Activated CD4-positive, CD25-positive, alpha-beta regulatory T cell treated with anti-CD3 and anti-CD28 coated beads, Interleukin-2, amount 50 U/mL, for 24 hours (primary cell): ENCODE measurements at places on chromosomes 11 and 22.

- ATAC-seq, result no peak
Measured at GRCh38 chr11:128451652-128452470, 135.5 kb downstream of the ETS1 start.

- ATAC-seq, result no peak
Measured at GRCh38 chr22:31627223-31627731, 34.7 kb downstream of the PISD start.

DNA sequence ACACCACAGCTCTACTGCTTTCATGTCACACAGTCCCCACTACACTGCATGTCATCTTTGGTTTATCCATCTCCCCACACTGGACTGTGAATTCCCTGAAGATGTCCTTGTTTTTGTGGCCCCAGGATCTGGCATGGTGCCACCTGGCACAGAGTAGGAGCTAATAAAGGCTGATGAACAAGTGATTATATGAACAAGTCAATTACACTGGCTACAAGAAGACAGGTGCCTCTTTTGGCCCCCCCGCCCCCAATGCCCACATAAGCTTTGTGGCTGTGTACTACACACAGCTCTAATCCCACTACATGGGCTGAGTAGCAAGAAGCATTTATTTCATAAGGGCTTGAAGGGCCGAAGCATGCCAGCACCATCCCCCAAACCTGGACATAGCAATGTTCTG is 24.7 kb downstream of the PLEKHA7 start:
- ATAC-seq, result no peak

- ATAC-seq, result no peak
Measured at GRCh38 chr11:67098799-67099429, 20.1 kb upstream of the KDM2A start.

- peak; percentile 76 for ATAC-seq
Measured at GRCh38 chr11:118820412-118821357, 29.7 kb upstream of the DDX6 start.

- peak; percentile 25 for ATAC-seq
Measured at GRCh38 chr11:63951779-63952536, 13.2 kb downstream of the NAA40 start.

- no peak for ATAC-seq
Measured at GRCh38 chr22:50529416-50529896, 356 bp downstream of the TYMP start.

- no peak for ATAC-seq
Measured at GRCh38 chr11:11973361-11973800, 35.0 kb downstream of the DKK3 start.

- peak; percentile 76 for ATAC-seq
Measured at GRCh38 chr22:44620129-44620840, 81.7 kb upstream of the PRR5 start.

GRCh38 chr11:70078095-70078780 is at the start of gene ANO1:
Gene ANO1, plus strand, starts transcription at chr11:70078317. Its CDS starts 290 bp downstream, at chr11:70078607.
- no peak for ATAC-seq

DNA sequence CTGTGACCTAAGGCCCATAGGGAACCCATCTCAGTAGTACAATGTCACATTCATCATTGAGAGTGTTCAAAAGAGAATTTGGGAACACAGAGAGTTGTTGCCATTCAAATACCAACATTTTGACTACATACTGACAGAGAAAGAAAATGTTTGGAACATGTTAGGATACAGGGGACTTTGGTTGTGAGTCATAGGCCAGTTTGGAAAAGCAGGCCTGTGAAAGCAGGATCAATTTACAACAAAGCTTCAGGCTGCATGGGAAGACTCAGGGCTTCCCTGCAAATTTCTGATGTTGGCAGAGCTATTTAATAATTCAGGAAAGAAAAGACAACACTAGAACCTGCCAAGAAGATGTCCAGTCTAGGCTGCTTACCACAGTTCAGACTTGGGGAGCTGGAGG is 374 bp downstream of the NLRP10 start:
- no peak for ATAC-seq

- ATAC-seq, result peak; percentile 50
Measured at GRCh38 chr22:24284747-24285203, 14.1 kb downstream of the SPECC1L start.

- peak; percentile 99 for ATAC-seq
Measured at GRCh38 chr11:14414470-14415461, 55.8 kb upstream of the RRAS2 start.

DNA sequence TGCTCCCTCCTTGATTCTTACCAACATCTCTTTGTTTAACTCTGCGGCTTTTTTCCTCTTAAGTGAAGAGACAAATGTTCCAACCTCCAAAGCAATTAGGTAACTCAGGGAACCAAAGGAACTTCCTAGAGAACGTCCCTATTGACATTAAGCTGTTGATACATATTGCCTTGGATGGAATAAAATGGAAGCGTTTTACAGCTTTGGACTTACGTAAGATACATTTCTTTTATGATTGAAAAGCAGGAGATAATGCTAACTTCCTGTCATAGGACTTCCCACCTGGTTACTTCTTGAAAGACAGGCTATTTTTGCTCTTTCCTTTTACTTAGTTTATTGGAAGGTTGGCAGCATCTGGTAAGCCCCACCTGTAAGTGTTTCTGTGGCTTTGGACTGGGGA is 245.7 kb upstream of the CTSC start:
- no peak for ATAC-seq

DNA sequence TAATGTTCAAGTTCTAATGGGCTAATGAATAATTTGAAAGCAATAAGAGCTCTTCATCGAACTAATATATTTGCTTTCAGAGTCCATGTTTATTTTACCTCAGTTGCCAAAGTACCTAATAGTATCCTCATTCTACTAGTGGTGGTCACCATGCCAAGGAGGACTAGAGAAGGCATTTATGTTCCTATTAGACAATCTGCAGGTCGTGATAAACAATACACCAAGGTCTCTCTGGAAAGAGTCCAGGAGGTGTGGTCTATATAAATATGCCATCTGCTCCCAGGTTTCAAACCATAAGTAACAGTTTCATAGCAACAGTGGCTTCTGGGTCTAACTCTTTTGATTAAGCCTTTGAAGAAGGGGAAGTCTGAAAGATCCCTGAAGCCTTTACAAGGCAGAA is 42.9 kb downstream of the ARFGAP3 start:
- ATAC-seq, result no peak

DNA sequence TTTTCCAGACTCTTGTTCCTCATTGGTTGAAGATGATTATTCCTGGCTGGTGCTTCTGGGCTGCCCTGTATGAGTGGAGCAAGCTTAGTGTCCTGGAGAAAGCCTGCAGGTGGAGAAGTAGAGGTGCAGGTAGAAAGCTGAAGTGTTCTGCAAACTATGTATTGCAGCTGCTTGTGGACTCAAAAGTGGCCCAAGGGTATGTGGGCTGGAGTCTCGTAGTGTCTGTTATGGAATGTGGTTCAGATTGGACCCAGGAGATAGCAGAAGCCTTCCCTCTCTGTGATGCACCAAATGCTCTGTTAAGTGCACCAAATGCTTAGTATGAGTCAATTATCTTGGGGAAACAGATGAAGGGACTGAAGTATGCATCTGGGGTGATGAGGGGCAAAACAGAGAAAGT is 122.8 kb upstream of the CCDC90B start:
- no peak for ATAC-seq

GRCh38 chr11:15011776-15012345 is 39.7 kb upstream of the CALCA start:
- no peak for ATAC-seq

GRCh38 chr11:23859087-23859486 is 637.8 kb upstream of the LUZP2 start:
- ATAC-seq, result no peak

- no peak for ATAC-seq
Measured at GRCh38 chr11:105152560-105152959, 13.0 kb upstream of the CARD18 start.

DNA sequence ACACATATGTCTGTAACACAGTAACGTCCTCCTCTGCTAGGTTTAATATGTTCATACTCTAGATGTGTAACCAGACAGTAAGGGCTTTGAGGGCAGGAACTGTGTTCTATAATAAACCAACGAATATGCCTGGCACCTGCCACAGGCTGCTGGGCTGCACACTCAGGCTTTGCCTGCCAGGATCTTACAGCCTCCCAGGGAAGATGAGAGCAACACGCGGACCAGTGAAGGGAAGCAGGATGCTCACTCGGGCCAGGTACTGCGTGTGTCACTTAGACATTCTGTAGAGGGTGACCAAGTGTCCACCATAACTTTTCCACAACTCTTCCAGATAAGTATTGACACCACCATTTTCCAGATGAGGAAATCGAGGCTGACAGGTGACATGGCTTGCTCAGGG is 21.7 kb upstream of the BAIAP2L2 start:
- no peak for ATAC-seq

GRCh38 chr11:21810650-21811049 is 382.2 kb upstream of the ANO5 start:
- no peak for ATAC-seq

GRCh38 chr22:46969961-46970360 is 207.5 kb downstream of the TBC1D22A start:
- ATAC-seq, result peak; percentile 41

GRCh38 chr22:31838917-31839316 is 85.1 kb downstream of the DEPDC5 start:
- no peak for ATAC-seq

- ATAC-seq, result no peak
Measured at GRCh38 chr11:133180201-133180600, 352.1 kb downstream of the OPCML start.

DNA sequence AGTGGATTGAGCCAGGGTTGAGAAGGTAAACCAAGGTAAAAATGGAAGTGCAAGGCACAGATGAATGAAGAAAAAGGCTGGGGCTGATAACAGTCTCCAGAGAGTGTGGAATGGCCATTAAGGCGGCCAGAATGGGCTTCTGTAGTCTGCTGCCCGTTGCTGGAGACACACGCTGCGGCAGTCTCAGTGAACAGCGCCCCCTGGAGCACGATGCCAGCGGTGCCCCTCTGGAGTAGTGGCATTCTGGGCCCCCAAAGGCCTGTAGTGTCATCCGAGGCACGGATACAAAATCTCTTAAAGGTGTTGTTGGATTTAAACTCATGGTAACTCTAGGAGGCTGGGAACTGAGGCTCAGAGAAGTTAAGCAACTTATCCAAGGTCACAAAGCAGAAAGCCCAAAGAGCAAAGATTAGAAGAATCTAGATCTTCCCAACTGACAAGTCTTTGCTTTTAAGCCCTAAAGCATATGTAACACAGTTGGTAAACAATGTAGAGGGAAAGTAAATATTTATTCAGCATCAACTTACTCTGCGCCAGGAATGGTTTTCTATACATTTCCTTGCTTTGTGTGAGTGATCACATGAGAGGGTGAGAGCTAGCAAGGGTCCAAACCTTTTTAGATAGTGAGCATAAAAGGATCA is 18.2 kb downstream of the KCNJ1 start:
- ATAC-seq, result peak; percentile 49

- no peak for ATAC-seq
Measured at GRCh38 chr11:109096266-109096665, 325.7 kb upstream of the C11orf87 start.

DNA sequence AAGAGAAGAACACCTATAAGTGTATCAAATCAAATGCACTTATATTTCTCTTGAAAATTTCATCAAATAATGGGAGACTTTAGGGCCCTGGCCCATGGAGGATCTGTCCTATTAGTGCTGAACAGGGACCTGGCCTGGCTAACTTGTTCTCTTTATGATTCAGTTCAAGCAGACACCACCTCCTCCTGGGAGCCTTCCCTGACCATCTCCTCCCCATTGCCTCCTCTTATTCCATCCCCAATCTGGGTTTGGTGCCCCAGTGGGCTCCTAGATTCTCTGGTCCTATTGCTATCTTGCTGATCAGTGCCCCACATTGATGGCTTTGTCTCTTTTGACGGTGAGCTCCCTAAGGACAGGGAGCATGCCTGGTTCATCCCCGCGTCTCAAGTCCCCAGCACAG is 60.1 kb downstream of the MICAL2 start:
- no peak for ATAC-seq

GRCh38 chr11:63564056-63564774 is 1.0 kb upstream of the PLAAT2 start:
- ATAC-seq, result peak; percentile 41

DNA sequence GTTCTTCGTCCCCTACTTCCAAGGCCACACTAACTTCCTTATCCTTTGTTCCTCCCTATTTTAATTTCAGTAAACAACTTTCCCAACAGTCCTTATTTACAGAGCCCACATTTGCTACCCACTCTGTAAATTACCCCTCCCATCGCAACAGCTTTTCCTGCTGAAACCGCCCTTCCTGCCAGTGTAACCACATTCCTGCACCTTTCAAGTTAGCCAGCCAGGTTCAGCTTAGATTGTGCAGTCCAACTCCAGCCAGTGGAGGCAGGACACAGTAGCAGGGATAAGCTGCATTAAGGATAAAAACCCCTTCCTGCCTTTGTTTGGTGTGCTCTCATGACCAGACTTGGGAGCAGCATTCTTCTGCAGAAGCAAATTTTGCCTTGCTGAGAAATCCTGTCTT is 768.3 kb upstream of the ARHGAP42 start:
- no peak for ATAC-seq

- ATAC-seq, result no peak
Measured at GRCh38 chr11:15179167-15179566, 64.4 kb downstream of the INSC start.

GRCh38 chr11:44878711-44879110 is 72.0 kb downstream of the TP53I11 start:
- no peak for ATAC-seq

GRCh38 chr11:44817207-44817949 is 90.6 kb downstream of the TSPAN18 start:
- no peak for ATAC-seq

- peak; percentile 36 for ATAC-seq
Measured at GRCh38 chr11:723120-723883, 17.3 kb downstream of the EPS8L2 start.

- ATAC-seq, result no peak
Measured at GRCh38 chr11:64342869-64343745, 3.1 kb downstream of the CCDC88B start.

DNA sequence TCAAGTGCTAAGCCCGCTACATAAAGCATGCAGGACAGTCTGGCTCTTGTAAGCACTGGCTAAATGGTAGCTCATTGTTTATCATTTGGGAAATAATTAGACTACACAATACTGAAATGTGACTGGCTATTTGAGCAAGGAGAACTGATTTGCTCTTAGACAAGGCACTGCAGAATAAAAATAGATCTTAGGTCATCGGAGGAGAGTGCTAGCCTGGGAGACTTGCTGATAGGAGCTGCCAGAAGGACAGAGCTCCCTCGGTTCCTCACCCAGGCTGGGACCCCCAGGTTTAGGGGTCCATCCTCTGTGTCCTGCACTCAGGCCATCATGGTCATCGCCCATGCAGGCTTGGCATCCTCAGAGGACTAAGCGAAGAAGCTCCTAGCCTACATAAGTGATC is 184.4 kb upstream of the NCAM1 start:
- no peak for ATAC-seq
